Fibroblast of skin of left biceps (primary cell): ENCODE measurements at places on chromosomes 6 and 20.

GRCh38 chr6:137016356-137016755, 28.4 kb downstream of the IL20RA start:
- DNase-seq = peak; percentile 31

DNA sequence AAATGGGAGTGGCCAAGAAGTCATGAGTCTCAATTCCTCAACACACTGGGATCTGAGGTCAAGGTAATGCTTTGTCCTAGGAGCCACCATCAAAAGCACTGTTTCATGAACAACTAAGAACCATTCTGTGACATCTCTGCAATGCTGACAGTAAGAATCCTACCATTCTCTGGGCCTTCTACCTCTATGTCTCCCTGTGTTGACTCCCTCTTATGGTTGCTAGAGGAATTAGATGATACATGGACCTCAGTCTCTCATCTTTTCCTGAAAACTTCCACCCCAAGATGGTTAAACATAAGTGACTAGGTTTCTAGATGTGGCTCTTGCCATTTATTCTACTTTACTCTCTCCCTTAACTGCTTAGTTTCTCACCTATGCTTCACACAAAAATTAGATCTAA, 9.1 kb downstream of the MTRF1L start:
- no peak for DNase-seq

- DNase-seq = no peak
These were observed 61.3 kb upstream of the TBXT start for GRCh38 chr6:166228839-166229528.

DNA sequence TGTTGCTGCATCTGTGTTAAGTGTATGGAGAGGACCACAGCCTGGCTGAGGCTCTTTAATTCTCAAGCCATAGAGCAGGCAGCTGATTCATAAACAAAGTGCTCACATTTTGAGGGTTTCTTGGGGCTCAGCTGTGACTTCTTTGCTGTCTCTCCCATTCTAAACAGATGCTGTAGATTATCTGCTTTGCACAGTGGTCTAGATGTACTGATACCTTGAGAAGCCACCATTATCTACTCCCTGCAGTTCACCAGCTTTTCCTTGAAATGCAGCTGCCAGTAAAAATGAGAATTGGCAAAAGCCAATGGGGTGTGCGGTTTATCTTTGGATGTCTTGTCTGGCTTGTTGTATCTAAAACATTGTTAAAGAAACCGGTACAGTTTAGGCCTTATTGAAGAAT, 5.2 kb upstream of the CNR1 start:
- DNase-seq = no peak

- DNase-seq = no peak
These were observed 137.0 kb downstream of the MTHFD1L start for GRCh38 chr6:151002491-151002935.

- peak; percentile 26 for DNase-seq
These were observed 84.3 kb upstream of the TAB2 start for GRCh38 chr6:149233056-149233715.

DNA sequence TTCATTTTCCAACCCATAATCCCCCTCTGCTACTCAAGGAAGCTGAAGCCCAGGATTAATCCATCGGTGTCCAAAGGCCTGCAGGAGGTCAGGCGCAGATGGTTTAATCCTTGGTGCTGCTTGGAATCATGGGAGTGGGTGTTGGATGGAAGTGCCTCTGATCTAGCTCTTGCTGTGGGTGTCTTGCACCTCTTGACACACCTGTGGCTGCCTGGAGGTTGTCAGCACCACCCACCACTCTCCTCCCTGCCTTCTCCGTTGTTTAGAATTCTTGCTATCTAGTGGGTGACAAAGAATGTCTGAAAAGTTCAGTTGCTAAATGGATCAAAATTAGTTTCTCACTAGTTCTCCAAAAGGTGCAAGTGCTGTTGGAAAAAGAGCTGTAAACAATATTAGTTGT, 1074.4 kb upstream of the FLRT3 start:
- no peak for DNase-seq

DNA sequence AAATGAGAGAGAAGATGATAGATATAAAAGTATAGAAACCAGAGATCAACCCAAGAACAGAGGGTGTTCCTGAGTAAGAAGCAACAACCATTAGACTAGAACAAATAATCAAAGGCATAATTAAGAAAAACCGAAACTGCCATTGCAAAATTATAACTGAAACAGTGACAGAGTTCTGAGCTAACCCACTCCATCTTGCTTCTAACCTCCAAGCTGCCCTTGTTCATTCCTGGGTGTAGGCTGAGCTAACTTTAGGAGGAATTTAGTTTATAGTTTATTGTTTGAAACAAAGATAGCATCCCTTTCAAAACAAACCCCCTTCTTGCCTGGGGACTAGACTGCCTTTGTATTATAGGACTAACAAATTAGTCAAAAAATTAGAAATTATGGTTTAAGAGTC, 56.1 kb upstream of the PRND start:
- DNase-seq = no peak

DNA sequence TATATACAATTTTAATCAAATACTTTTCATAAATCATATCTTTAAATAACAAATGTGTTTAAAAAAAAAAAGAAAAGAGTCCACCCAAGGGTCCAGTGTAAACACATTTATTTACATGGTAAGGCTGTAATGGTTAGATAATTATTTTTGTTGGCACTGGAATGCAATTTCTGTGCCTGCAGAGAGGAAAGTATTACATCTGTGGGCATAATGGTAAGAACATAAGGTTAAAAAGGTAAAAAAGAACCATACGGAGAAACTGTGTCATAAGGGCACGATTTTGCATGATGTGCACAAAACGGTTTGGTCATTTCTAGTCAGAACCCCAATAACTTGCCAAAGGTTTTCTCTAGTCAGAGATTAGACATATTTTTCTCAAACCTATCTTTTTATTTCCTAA, 54.3 kb downstream of the RWDD2A start:
- no peak for DNase-seq

- peak; percentile 90 for DNase-seq
These were observed 13.3 kb upstream of the ENPP5 start for GRCh38 chr6:46184114-46184513.

DNA sequence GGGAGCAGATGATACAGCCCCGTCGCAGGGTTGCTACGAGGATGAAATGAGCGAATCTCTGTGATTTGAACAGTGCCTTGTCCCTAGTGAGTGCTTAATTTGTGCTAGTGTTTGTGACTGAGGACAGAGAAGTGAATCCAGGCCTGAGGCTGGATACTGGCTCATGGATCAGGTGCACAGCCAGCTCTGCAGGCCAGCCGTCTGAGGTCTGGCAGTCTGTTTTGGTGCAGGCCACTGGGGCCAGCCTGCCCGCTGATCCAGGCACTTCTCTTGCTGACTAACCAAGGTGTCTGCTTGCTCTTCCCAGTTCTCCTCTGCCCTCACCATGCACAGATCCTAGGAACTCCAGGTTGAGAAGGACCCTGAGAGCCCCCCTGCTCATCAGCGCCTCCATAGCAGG, 181.0 kb downstream of the LRFN2 start:
- DNase-seq = no peak

GRCh38 chr6:33620158-33620855, 815 bp upstream of the ITPR3 start:
- DNase-seq = peak; percentile 16

DNA sequence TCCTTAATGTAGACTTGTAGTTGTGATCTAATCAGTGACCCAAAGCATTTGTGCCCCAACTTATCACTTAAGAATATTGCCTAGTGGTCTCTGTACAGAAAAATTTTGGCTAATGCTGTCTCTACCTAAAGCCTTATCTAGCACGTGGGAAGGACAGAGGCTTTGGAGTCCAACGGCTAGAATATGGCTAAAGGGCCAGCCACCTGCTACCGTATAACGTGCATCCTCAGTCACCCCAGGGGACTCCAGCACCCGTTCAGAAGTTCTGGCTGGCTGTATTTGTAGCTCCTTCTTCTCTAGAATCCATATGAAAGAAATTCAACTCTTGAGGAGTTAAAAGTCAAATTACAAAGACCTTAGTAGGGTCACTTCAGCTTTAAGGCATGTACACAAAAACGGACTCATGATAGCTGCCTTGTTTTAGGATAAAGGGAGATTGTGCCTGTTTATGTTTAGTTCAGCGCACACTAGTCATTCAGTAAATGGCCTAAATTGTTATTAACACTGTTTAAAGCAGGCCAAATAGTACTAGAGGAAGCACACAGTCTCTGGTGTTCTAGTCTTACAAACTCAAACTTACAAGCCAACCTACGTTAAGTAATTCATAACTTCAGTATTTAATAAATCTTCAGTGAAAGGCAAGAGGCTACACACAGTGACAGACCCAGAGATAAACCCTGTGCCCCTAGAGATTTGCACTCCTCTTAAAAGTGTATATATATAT, 407.5 kb upstream of the PLCB4 start:
- no peak for DNase-seq

- no peak for DNase-seq
These were observed 34.7 kb upstream of the ASCC3 start for GRCh38 chr6:100915876-100916275.

DNA sequence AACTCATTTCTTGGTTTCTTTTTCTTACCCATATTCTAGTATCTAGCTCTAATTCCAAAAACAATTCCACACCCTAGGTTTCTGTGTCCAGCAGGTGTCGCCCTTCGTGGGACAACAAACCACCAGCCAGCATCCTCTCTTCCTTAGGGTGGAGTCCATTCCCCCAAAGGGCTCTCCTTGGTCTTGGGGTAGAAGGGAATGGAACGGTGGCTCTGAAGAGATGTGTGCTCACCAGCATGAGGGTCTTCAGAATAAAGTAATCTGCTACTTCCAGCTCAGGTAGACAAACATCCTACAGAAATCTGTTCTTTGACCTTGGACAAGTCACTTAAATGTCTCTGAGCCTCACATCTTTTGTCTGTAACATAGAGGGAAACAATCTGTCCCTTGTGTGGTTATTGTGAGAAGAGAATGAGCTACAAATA, 7.2 kb downstream of the HLA-DMB start:
- DNase-seq = peak; percentile 33

DNA sequence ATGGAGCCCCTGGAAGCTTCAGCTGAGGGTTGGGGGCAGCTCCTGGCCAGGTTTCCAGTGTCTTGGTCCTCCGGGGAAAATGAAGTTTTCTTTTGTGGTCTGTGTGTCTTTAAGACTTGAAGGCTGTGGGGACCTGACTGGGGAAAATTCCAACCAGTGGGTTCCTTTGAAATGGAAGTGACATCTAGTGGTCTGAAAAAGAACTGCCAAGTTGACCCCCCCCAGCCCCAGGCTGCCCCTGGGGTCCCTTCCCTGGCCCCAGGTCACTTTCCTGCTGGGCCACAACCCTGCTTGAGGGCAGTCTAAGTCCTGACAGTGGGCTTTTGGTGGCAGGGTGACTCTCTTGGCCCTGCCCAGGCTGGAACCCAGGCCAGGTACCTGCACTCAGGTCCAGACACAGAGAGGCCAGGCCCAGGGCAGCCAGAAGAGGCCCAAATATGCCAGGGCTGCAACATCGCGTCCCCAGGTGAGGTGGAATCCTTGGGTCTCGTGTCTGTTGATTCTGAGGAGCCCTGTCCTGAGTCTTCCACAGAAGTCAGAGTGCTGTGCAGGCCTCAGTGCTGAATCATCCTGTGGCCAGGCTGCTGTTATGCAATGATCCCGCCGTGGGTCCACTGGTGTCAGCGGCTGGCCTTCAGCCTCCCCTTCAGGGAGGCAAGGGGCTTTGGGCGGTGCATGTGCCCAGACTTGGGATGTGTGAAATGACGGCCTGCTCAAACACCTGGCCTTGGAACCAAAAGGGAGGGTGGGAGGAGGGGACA, 68.4 kb downstream of the VEGFA start:
- peak; percentile 22 for DNase-seq

GRCh38 chr20:32285621-32286371, 8.3 kb downstream of the KIF3B start:
- no peak for DNase-seq

DNA sequence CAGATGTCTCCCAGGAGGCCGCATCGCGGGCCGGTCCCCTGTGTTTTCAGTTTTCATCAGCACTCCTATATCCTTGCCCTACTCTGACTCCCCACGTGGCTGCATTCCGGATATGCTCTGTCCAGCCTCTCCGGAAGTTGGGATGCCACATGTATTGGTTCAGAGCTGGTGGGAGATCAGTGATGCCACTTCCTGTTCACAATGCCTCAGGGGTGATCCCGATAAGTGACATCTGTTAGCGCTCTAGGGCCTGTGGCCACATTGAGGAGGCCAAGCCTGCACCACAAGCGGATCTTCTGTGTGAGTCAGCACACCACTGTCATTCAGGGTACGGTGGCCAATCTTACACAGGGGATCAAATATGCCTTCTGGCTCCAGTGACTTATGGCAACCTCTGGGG, 57.8 kb downstream of the PPP1R3G start:
- no peak for DNase-seq
